ENCODE measurements at places on chromosomes 11 and 22.

GRCh38 chr11:34790620-34791019 lies 125.6 kb downstream of the APIP start:
- DNase-seq: no peak

DNA sequence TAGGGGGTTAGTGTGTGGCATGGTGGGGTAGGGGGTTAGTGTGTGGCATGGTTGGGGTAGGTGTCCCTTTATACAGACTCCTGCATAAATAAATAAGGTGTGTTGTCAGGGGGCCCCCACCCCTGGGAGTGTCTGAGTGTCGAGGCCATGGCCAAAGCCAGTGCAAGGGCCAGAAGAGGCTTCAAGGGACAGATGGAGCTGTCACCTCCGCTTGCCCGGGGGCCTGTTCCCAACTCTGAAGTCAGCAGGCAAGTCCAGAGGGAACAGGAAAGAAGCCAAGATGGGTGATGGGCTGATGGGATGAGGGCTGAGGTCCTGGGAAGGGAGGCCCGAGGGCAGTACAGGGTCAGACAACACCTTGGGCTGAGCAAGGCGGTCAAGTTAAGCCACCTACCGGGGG lies 997.8 kb downstream of the BRD1 start:
- no peak for DNase-seq

DNA sequence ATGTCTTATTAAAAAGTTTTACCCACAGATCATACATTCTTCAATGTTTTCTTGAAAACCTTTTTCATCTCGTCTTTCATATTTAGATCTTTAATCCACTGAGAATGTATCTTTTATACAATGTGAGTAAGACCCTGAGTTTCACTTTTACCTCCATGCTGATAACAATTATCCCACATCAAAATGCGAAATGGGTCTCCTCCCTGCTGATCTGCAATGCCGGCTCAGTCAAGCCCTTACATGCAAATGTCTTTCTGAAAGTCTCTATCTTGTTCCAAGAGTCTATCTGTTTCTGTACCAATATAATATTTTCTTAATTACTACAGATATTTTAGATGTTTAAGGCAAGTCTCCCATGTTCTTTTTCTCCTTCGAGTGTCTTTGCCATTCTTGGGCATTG lies 50.9 kb downstream of the CDON start:
- DNase-seq: no peak

DNA sequence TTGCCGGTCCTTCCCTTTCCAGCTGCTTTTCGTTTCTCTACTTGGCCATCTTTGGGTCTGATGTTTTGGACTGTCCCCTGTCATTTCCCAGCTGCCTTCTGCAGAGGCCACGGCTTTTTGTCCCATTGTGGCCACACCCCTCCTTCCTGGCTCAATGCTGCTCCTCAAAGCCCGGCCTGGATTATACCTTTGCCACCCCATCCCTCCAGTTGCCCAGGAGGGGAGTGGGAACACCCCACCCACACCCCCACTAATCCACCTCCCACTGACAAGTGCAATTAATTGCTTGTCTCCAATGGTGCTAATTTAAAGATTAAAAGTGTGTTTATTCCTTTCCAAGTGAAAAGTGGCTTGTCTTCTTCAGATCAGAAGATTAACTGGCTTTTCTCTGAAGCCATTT lies 34.2 kb upstream of the CSNK2A3 start:
- DNase-seq: no peak

- DNase-seq: peak; percentile 83
These were observed 606.8 kb downstream of the NTM start for GRCh38 chr11:131977231-131977630.

DNA sequence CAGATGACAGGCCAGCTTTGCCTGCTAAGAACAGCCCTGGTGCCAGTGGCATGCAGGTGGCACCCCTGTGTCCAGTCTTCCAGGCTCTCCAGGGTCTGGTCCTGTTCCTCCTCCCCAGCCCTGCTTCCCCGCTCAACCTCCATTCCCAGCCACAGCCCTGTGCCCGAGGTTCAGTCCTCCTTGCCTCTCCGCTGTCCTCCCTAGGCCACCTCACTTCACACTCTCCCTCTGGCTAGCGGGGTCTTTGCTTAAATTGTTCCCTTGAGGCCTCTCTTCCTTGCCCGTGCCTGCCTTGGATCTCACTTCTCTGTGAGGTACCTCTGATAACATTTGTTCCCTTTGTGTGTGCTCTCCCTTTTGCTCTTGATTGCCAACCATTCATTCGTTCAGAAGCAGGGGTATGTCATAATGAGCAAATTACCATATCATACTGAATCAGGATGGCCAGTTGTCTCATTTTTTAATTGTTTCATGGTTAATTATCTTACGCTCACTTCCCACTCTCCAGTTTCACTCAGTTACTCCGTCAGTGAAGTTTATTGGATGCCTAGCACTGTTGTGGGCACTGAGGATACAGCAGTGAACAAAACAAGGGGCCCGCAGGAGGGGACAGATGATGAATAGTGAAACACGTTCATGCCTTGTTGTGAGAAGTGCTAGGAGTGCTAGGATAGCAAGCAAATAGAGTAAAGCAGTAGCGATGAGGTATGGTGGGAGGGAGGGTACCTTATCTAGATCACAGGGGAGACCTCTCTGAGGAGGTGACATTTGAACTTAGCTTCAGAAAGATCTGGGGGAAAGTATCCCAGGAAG lies 7.4 kb downstream of the BMAL1 start:
- no peak for DNase-seq

- DNase-seq: peak; percentile 13
These were observed 2.8 kb downstream of the SIAE start for GRCh38 chr11:124670732-124671131.

DNA sequence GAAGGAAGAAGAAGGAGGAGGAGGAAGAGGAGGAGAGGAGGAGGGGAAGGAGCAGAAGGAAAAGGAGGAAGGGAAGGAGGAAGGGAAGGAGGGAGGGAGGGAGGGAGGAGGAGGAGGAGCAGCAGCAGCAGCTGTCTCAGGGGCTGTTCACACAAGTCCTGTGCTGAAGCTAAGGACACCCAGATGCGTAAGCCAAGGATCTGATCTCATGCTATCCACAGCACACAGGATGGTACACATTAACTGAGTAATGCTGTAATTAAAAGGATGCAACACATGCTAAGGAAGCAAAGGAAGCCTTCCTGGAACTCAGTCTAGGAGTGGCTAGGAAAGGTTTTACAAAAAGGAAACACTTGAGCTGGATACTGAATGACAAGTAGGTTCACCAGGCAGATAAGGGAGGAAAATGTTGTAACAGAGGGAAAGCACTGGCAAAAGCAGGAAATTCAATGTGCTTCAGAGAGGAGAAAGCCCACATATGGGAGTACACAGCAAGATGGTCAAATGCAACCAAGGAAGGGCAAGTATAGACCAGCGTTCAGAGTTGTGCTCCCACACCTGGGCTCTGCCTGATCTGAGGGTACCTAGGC lies 32.0 kb downstream of the TRIM66 start:
- DNase-seq: peak; percentile 80

DNA sequence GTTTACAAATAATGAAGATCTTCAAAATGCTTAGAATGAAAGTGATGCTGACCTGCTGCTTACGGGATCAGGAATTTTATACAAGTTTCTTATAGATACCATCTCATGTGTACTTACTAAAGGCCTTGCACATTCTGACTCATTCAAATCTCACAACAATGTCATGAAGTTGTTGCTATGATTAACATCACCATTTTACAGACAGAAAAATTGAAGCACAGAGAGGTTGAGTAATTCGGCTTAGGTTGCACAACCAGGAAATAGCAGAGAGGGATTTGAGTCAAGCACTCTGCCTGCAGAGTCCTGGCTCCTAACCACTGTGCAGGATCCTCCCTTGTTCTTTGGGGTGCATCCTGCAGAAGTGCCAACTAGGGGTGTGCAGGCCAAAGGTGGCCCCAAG lies 471.9 kb downstream of the MIAT start:
- peak; percentile 84 for DNase-seq

DNA sequence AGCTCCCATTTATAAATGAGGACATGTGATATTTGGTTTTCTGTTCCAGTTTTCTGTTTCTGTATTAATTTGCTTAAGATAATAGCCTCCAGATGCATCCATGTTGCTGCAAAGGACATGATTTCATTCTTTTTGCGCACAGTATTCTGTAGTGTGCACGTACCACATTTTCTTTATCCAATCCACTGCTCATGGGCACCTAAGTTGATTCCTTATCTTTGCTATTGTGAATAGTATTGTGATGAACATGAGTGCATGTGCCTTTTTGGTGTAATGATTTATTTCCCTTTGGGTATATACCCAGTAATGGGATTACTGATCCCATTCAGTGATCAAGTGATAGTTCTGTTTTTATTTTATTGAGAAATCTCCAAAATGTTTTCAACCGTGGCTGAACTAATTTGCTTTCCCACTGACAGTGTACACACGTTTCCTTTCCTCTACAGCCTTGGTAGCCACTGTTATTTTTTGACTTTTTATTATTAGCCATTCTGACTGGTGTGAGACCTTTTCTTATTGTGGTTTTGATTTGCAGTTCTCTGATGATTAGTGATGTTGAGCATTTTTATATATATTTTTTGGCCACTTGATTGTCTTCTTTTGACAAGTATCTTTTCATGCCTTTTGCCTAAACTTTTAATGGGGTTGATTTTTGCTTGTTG lies 226.0 kb upstream of the ANO3 start:
- DNase-seq: no peak

GRCh38 chr11:103016031-103016430 lies 60.5 kb upstream of the MMP13 start:
- no peak for DNase-seq

DNA sequence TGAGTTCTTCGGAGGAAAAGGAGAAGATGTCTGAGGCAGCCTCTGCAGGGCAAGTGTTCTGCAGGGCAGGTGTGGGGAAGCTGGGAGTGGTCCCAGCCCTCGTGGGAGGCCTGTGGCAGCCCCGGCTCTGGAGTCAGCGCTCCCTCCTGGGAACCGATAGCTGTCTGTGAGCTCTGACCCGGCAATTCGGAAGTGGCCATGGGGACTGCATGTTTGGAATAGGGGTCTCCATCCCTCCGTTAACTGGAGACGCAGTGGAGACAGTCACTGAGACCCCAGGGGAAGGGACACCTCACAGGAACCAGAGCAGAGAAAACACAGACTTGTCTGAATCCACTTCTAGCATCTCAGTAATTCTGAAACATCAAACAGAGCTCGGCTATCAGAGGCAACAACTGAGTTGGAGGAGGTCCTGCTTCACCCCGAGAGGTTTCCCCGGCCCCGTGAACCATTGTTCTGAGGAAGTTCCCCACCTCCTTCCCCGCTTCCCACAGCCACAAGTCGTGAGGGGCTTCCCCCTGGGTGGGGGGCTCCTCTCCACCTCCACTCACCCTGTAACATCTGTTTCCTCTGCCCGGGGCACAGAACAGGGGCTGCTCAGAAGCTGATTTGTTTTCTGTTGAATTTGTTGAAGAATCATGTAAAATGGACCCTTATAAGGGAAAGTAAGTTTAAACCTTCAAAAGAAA lies 99.6 kb downstream of the BRD1 start:
- no peak for DNase-seq

GRCh38 chr11:131966667-131967066 lies 596.3 kb downstream of the NTM start:
- no peak for DNase-seq

- DNase-seq: peak; percentile 6
These were observed 48.5 kb downstream of the GUCY1A2 start for GRCh38 chr11:106969644-106970355.

DNA sequence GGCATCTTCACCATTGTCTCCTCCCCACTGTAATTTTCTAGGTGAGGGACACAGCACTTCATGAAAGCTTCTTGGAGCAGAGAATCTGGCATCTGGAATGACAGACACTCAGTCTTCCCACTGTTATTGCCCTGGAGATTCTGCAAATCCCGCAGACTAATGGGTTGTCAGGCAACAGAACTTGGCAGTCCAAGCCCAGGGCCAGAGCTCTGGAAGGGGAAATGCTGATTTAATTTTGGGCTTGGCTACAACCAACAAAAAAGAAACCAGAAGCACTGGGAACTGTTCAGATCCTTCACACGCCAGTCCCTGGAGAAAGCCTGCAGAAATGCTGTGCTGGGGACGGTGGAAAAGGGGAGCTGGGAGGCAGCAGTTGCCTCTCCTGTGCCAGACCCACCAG lies 71.5 kb upstream of the BID start:
- peak; percentile 14 for DNase-seq

DNA sequence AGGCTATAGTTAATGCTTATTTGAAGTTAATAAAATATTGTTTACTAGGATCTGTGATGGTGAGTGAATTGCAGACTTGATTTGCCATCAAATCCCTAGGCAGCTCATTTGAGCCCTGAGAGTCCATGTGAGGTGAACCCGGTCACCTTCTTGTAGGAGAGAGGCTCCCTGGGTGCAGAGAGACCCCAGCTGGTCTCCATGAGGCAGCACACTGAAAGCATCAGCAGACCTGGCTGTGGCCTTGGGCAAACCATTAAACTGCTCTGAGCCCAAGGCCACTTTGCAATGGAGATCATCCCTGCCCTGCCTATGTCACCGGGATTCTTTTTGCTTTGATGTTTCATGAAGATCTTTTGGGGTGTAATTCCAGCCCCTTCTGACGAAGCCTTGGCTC lies 125.2 kb downstream of the MICAL2 start:
- no peak for DNase-seq

Data from GM23248 (cell line).